GOT3 (cell line): ENCODE measurements at places on chromosomes 1 and 21.

DNA sequence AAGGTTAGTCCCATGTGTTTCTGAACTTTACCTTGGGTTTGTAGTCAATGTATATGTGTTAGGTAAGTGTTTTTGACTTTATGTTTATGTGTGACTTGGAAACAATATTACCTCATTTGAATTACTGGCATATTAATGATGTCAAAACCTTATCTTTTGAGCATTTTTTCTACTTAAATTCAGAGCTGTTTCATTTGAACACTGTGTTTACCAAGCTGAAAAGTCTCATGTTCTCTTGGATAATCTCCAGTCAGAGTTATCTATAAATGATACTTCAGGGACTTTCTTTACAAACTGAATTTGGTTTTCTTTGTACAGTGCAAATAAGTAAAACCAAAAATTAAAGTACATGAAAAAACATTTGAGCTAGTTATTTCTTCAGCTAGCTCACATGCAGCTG, 30.0 kb downstream of the ADAMTS1 start:
- DNase-seq: no peak

DNA sequence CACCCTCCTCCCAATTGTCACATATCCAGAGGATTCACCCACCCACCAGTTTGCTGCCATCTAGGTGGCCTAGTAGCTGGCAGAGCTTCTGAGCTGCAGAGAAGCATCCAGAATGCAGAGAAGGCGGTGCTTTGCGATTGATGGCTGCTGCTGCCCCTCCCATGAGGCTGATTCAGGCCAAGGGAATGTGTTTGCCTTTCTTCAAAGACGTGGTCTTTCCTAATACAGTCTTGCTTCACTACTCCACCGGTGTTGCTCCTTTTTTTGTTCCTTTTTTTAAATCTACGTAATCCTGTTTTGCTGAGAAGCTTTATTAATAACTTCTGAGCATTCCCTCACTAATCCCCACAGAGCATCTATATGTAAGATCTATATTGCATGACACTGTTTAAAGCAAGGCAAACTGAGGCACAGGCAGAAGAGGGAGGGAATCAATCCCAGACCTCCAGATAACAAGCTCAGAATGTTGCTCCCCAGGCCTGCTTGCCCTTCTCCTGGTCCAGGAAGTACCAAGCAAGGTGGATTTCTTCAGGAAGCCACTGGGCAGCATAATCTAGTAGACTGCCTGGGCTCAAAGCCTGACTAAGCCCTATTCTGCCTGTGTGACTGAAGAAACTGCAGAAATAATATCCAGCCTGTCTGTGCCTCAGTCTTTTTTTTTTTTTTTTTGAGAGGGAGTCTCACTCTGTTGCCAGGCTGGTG, 275.5 kb upstream of the FMN2 start:
- no peak for DNase-seq

- DNase-seq: no peak
These were observed 49.9 kb upstream of the BCL10 start for GRCh38 chr1:85326336-85326735.

DNA sequence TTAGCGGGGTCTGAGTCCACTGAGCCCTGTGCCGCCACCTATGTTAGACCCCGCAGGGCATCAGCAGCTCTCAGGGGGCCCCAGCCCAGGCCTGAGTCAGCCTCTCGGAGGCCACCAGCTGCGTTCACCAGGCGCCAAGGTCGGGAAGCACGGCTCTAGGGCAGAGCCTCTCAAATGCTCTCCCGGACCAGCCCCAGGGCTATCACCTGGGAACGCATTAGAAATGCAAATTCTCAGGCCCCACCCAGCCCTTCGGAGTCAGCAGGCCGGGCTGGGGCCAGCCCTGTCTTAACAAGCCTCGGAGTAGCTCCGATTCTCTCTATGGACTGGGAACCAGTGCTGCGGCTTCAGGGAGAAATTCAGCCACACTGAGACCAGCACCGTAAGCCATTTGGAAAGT, 37.2 kb upstream of the TSPEAR start:
- DNase-seq: no peak

DNA sequence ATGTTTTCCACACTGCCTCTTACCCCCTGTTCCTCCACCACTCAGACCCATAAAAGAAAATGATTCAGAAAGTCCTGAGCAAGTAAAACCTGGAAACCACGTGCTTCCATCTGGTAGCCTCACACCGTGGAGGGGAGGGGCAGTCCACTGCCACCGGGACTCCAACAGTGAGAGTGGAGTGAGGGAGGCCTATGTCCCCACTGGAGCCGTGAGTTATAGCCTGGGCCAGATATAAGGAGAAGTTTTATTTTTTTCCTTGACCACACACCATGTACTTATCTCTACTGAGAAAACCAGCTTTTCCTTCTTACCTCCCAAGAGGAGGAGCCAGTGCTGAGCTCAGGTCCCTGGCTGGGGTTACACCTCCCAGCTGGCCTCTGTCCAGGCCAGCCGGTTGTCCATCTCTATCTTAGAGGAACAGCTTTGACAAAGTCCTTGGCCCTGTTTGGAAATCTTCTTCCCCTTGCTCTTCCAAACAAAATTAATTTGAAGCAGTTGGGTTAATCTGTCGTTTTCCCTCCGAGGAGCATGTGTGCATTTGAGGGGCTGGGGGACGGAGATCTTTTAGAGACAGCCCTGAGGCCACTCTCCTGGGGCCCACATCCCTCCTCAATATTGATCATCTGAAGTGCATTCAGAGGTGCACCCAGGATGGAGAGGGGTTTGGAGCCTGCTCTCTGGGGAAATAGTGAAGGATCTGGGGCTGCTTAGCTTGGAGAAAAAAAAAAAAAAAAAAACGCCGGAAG, 49.1 kb upstream of the SERBP1 start:
- no peak for DNase-seq

- DNase-seq: no peak
These were observed 103.3 kb upstream of the KCNK2 start for GRCh38 chr1:214979191-214979590.

DNA sequence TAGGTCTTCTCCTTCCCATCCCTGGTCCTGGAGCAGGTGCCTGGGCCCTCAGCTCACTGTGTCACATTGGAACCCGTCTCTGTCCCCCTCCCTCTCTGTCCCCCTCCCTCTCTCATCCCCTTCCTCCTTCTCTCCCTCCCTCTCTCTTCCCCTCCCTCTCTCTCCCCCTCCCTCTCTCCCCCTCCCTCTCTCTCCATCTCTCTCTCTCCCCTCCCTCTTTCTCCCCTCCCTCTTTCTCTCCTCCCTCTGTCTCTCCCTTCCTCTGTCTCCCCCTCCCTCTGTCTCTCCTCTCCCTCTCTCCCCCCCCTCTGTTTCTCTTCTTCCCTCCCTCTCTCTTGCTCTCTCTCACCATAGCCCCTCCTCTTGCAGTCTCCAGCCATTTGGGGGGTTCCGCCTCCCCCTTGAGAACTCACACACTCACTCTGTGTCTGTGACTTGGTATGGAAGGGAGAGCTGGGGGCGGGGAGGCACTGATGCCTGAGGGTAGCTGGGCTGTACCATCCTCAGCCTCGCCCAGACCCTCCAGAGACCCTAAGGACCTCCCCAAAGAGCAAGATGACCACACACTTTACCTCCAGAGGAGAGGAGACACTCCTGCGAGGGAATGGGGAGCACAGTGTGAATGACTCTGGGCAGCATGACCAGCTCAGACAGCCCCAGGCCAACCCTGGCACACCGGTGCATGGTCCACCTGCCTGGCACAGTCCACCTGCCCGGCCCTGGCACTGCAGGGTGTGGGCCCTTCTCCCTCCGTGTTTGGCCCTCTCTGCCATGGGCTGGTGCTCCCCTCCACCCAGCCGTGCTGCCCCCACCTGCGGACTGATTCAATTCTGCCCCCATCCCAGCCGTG, 102.8 kb upstream of the ARHGEF16 start:
- no peak for DNase-seq

DNA sequence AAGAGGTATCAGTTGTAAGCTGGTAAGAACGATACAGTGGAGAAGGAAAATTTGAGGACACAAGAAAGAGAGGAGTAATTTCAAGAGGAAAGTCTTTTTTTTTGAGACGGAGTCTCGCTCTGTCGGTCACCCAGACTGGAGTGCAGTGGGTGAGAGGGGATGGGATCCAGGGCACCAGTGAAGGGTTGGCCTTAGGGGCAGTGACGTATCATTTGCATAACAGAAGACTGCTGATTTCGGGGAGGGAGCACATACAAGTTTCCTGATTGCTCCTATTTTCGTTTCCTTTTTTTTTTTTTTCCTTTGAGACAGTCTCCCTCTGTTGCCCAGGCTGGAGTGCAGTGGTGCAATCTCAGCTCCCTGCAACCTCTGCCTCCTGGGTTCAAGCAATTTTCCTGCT, 4.2 kb downstream of the S100A13 start:
- DNase-seq: no peak

GRCh38 chr1:163046071-163046470, 23.1 kb upstream of the RGS4 start:
- DNase-seq: no peak

GRCh38 chr1:37602750-37603694, 7.3 kb upstream of the GNL2 start:
- DNase-seq: no peak
